ENCODE measurements at places on chromosomes 2 and 18. TPM values are rescaled to one million over a fixed set of nuclear protein-coding genes. Genes with fewer than 3 reads are reported as not detected.

- H3K4me3 ChIP-seq = no peak overlapping the region
- no peak for DNase-seq
- no peaks in the 10 kb centered on the region for H3K4me1 ChIP-seq
- H3K27me3 ChIP-seq = no peaks in the 10 kb centered on the region
- H3K36me3 ChIP-seq = no peaks in the 10 kb centered on the region
- no peak overlapping the region for H3K27ac ChIP-seq
Observed at GRCh38 chr18:69580107-69580506, 179.4 kb downstream of the DOK6 start.

DNA sequence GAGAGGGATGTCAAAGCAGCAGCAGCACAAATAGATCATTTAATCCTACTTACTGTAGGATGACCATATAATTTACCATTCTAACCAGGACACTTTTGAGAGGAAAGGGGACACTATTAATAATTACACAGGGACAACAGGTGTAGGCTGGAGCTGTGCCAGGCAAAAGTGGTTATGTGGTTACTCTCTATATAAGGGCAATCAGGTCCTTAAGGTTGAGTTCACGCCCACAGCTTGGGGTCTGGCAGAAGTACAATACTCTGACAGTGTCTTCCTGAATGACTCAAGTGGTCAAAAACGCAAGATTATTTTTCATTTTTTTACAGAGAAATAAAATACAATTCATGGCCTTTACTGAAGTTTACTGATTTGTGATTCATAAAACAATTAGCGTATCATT, 2.8 kb downstream of the PREPL start:
- no peaks in the 10 kb centered on the region for H3K36me3 ChIP-seq
- DNase-seq = no peak
- peak overlapping the region; percentile 27 for H3K27ac ChIP-seq
- peak overlapping the region; percentile 42 for H3K4me3 ChIP-seq

GRCh38 chr2:150023044-150023443, 435.5 kb upstream of the MMADHC start:
- no peak overlapping the region for H3K27ac ChIP-seq
- no peak for DNase-seq
- H3K27me3 ChIP-seq = no peaks in the 10 kb centered on the region

DNA sequence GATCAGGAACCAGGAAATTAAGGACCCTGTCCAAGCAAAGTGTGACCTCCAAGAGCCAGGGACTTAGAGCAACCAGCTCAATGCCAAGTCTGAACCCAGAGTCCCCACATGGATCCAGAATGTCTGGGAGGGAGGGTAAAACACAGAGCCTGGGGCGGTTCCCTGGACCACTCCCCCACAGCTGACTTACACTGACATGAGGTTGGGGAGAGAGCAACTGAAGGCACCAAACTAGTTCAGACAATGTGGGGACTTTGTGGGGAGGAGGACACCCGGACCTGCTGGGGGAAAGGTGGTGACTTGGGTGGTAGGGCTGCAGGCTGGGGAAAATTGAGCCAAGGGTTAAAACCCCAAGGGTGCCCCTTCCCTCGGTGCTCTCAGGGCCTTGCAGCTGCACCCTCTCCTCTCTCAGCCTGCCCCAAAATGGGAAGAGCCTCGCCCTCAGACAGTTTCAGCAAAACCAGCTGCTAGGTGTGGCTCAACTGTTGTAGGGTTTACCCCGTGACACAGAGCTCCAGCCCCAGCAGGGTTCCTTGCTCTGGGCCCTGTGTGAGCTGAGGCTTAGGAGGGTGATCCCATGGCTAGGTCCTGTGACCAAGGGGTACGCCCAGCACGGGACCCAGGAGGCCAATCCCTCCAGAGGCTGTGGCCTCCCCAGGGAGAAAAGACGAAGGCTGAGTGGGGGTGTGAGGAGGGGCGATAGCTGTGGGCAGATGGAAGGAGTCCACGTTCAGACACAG, 28.6 kb downstream of the MARCO start:
- H3K27me3 ChIP-seq = no peaks in the 10 kb centered on the region
- no peak overlapping the region for H3K27ac ChIP-seq
- DNase-seq = no peak
- no peaks in the 10 kb centered on the region for H3K4me1 ChIP-seq
- no peak overlapping the region for H3K4me3 ChIP-seq

DNA sequence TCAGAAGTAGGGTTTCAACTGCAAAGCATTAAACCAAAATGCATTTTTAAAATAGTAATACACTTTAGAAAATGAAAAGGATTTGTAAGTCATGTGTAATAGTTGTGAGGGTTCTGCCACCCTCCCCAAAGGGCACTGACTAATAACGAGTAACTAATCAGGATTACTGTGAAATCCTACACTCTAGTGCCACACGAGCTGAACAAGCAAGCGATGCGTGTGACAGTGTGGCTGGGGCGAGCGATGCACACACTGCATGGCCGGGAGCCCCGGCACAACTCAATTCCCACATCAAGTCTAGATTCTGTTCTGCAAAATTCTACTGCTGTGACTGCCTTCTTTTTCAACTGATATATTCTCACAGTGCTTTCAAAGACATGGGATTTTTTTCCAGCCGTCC, 156.4 kb downstream of the SEPTIN10 start:
- H3K4me3 ChIP-seq = peak overlapping the region; percentile 24
- peaks cover 5% of the 10 kb centered on the region for H3K36me3 ChIP-seq
- peaks cover 59% of the 10 kb centered on the region for H3K4me1 ChIP-seq
- H3K27ac ChIP-seq = peak overlapping the region; percentile 77
- DNase-seq = no peak

GRCh38 chr18:47342566-47342965, 91.1 kb upstream of the SKOR2 start:
- H3K27ac ChIP-seq = no peak overlapping the region
- H3K4me3 ChIP-seq = no peak overlapping the region
- no peaks in the 10 kb centered on the region for H3K4me1 ChIP-seq

- no peaks in the 10 kb centered on the region for H3K27me3 ChIP-seq
- no peak overlapping the region for H3K27ac ChIP-seq
- H3K4me3 ChIP-seq = no peak overlapping the region
- peaks cover 28% of the 10 kb centered on the region for H3K4me1 ChIP-seq
- H3K36me3 ChIP-seq = no peaks in the 10 kb centered on the region
- no peak for DNase-seq
Observed at GRCh38 chr2:134410831-134411231, 157.0 kb downstream of the MGAT5 start.

DNA sequence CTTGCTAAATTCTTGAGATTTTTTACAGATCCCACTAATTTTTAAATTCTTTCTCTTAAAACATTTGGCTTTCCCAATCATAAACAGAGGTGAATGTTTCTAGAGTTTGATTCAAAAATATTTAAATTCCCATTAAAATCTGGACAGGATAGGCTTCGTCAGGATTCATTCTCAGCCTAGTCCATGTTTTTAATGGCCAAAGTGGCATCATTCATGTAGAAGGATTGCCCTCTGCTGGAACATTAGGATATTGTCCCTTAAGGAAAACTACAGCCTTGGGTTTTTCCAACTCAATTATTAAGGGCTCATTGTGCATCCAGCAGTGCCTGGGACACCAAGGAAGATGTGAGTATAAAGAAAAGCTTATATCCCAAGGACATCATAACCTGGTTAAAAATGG, 71.7 kb downstream of the TPGS2 start:
- no peaks in the 10 kb centered on the region for H3K36me3 ChIP-seq
- no peak for DNase-seq
- peaks cover 20% of the 10 kb centered on the region for H3K4me1 ChIP-seq
- H3K27me3 ChIP-seq = no peaks in the 10 kb centered on the region

DNA sequence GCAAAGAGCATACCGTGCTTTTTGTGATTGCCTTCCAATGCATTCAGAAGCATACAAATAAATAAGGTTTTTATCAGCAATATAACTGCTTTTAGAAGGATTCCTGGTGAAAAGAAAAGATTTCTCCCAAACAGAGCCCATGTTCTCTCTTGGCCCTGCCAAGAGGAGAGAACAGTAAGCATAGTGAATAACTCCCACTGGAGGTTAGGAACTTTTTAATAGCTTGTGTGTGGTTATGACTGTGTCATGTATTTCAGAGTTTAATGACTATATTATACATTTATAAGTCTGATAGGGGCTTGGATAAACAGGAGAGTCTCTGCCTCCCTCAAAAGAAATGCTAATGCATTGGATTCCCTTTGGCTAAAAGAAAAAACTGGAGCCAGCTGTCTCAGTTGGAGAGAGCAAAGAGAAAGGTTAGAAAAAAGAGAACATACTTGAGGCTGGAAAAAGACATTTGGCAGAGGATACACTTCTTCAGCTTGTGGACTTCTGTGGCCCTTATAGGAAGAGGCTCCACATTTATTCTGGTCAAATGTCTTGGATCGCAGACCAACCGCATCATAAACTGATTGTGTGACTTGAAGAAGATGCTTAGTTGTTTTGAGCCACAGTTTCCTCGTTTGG, 63.0 kb upstream of the SPRED2 start:
- no peak overlapping the region for H3K27ac ChIP-seq
- no peak for DNase-seq
- H3K27me3 ChIP-seq = no peaks in the 10 kb centered on the region
- H3K4me1 ChIP-seq = no peaks in the 10 kb centered on the region

DNA sequence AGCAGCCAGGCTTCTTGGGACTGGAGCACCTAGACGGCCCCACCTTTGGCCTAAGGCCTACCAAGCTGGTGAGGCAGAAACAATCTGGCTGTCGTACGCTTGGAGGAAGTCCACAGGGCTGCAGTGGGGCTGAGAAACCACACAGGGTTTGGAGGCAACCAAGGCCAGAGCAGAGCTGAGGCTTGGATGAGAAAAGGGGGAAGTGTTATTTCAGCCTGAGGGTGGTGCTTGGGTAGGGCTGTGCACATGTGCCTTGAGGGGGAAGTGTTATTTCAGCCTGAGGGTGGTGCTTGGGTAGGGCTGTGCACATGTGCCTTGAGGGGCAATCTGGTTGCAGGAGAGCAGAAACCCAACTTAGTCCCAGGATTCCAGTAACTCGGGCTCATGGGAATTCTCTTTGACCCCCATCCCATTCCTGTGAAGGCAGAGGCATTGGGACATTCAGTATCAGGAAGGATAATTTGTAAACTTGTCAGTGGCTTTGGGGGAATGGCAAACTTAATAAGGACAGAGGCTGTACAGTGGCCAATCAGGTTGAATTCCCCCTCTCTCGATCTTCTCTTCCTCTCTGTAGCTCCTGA, 971 bp upstream of the FBXO41 start:
- H3K4me3 ChIP-seq = peak overlapping the region; percentile 86
- no peak overlapping the region for H3K27ac ChIP-seq
- no peak for DNase-seq
- no peaks in the 10 kb centered on the region for H3K27me3 ChIP-seq
- peaks cover 15% of the 10 kb centered on the region for H3K4me1 ChIP-seq

DNA sequence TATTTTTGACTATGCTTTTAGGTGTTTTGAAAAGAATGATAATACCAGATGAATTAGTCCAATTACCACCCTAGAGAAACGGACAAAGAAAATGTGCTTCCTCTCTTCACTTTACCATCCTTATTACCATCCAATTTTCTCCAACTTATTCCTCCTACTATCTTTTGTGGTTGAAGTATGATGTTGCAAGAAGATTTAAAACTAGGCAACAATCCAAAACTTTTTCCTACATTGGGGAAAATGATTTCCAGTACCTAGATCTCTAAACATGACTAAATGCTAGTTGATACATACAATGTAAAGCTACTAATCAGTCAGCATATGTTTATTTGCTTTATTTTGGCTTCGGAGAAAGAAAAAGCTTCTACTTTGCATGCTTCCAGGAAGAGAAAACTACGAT, 355.0 kb upstream of the LYPD1 start:
- no peak overlapping the region for H3K4me3 ChIP-seq
- DNase-seq = no peak
- H3K36me3 ChIP-seq = no peaks in the 10 kb centered on the region
- H3K4me1 ChIP-seq = no peaks in the 10 kb centered on the region
- no peaks in the 10 kb centered on the region for H3K27me3 ChIP-seq

DNA sequence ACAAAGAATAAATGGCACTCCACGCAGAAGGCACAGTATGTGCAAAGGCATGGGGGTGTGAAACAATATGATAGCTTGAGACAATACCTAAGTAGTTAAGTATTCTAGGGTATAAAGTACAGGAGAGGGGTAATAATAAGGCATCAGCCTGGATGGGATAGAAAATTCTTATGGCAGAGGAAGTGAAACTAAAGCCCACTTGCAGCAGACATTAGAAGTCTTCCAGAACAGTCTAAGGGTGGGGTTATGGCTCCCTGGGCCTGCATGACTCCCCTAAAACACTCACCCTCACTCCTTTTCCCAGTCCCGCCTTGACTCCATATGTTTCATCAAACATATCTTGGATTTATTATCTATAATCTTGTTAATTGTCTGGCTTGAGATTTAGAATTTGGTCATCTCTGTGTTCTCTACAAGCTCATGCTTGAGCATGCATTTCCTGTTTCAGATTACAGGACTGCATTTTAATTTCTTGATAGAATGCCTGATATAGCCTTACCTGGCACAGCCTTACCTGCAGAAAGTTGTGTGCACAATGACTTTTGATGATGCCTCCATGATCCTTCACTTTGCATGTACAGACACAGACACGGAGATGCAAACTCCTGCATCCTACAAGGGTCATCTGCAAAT, 28.5 kb upstream of the TMBIM1 start:
- no peaks in the 10 kb centered on the region for H3K27me3 ChIP-seq
- no peak for DNase-seq
- peaks cover 11% of the 10 kb centered on the region for H3K4me1 ChIP-seq
- H3K36me3 ChIP-seq = no peaks in the 10 kb centered on the region
- no peak overlapping the region for H3K27ac ChIP-seq

DNA sequence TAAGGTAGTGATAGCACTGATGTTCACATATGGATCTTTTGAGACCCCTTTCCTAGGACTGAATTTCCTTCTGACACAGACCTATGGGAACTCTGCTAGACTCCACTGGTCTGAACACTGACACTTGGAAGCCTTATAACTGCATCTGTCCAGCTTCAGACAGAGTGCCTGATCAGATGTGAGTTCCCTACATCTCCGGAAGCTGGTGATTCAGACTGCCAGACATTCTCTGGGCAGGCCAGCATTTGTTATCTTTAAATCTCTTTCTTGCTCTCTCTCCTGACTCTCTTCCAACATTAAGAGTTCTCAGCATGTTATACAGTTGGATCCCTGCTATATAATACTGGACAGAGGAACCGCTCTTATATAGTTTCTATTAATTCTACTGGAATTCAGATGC, 408.5 kb downstream of the ZEB2 start:
- H3K36me3 ChIP-seq = no peaks in the 10 kb centered on the region
- DNase-seq = no peak
- no peaks in the 10 kb centered on the region for H3K4me1 ChIP-seq
- H3K4me3 ChIP-seq = no peak overlapping the region
- H3K27me3 ChIP-seq = no peaks in the 10 kb centered on the region

- no peaks in the 10 kb centered on the region for H3K27me3 ChIP-seq
- H3K4me3 ChIP-seq = no peak overlapping the region
- peaks cover 80% of the 10 kb centered on the region for H3K4me1 ChIP-seq
- no peak for DNase-seq
Observed at GRCh38 chr2:127649100-127649611, 3.2 kb downstream of the GPR17 start.

GRCh38 chr18:26813043-26813442, 52.5 kb downstream of the AQP4 start:
- no peak overlapping the region for H3K27ac ChIP-seq
- no peaks in the 10 kb centered on the region for H3K4me1 ChIP-seq
- H3K27me3 ChIP-seq = no peaks in the 10 kb centered on the region
- DNase-seq = no peak
- H3K4me3 ChIP-seq = no peak overlapping the region
- H3K36me3 ChIP-seq = no peaks in the 10 kb centered on the region

Gene ANKRD30BL
- not detected for total RNA-seq

Gene POTEC
- not detected for total RNA-seq

Gene UNC80
- not detected for total RNA-seq

Gene NFATC1
- 40.8 TPM for total RNA-seq

Gene RMDN2
- 7.4 TPM for total RNA-seq

Gene CRYGD
- not detected for total RNA-seq

Gene CETN1
- not detected for total RNA-seq

Gene LONRF2
- 17.4 TPM for total RNA-seq

Gene CNDP1
- not detected for total RNA-seq

Gene MDH1B
- 1.4 TPM for total RNA-seq

Gene CPO
- total RNA-seq = not detected
